KG1 (cell line): ENCODE measurements at places on chromosomes 5 and 9.

GRCh38 chr5:150214289-150214688 lies 24.4 kb downstream of the SLC6A7 start:
- no peak for DNase-seq

GRCh38 chr5:139415221-139415861 lies 11.5 kb upstream of the SPATA24 start:
- DNase-seq = no peak

DNA sequence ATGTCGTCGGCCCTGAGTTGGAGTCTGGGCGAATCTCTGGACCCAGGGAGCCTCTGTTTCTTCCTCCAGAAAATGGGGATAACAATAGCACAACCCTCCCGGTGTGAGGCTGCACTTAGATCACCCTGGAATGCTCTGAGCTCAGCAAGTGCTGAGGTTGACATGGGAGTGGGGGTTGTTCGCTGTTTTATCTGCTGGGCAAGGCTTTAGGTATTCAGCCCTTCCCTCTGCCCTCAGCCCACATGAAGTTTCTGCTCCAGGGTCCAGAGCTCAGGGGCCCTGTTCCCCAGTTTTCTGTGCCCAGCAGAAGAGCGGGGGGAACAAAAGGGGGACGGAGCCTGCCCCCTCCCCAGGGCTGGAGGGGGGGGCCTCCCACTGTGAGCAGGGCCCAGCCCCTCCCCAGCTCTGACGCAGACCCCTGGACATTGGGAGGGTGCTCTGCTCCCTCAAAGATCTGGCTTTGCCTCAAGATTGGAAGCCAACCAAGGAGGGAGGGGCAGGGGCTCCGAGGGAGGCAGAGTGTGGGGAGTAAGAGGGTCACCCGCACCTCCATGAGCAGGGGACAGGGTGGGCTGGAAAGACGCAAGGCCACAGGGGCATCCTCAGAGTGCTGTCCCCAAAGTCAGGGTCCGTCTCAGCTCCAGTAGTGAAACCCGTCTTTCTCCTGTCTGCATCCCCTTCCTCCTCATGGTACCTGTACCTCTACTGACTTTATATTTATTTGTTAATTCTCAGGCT lies 215.6 kb downstream of the C9orf50 start:
- no peak for DNase-seq

GRCh38 chr9:109743696-109744095 lies 36.3 kb upstream of the PALM2AKAP2 start:
- no peak for DNase-seq

GRCh38 chr5:139958432-139959148 lies 84.5 kb downstream of the NRG2 start:
- no peak for DNase-seq
